ENCODE measurements at places on chromosomes 11 and 22.

DNA sequence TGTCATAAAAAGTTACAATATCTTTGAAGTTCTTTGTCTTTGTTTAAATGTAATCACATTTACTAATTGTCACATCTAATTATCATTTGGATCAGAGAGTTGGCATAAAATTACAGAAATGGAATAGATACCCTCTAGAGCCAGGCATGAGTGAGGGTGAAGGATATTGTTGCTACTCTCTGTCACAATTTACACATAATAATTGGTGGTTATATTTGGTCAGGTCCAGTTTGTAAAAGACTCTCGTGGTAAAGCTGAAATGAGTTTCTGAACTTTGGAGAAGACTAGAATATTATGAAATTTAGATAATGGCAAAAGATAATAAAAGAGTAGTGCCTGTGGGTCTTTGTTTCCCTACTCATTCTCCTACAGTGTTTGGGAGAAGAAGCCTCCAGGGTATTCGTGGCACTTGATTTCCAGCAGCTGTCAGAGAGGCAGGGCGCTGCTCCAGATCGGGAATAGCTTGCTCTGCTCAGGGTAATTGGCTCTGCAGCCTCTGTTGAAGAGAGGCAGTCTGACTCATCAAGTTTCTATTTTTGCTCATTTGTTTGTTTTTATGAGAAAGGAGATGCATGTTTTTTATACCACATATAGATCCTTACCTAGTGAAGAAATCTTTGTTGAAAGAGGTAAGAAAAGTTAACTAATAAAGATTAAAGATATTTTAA lies 349.9 kb downstream of the CNTN5 start:
- DNase-seq = no peak

- peak; percentile 13 for DNase-seq
Measured at GRCh38 chr11:17978553-17979287, 34.1 kb downstream of the SERGEF start.

- DNase-seq = no peak
Measured at GRCh38 chr11:94511932-94512781, at the start of gene C11orf97. TSS of gene C11orf97 (plus strand) at chr11:94512461. CDS start at chr11:94512529, 68 bp downstream.

DNA sequence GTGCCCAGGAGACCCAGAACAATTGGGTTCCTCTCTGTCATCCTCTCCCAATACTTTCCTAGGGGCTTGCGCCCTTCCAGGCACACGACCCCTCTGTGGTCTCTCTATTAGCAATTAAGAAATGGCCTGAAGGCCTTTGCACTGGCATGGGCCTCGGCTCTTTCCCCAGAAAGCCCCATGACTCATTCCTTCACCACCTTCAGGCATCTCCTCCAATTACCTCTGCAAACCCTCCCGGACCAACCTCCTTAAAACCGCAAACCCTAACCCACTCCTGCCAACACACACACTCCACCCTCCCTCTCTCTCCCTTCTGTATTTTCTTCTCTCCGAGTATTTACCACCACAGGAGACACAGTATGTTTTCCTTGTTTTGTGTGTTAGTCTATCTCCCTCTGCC lies 36.7 kb downstream of the LARGE1 start:
- DNase-seq = no peak

DNA sequence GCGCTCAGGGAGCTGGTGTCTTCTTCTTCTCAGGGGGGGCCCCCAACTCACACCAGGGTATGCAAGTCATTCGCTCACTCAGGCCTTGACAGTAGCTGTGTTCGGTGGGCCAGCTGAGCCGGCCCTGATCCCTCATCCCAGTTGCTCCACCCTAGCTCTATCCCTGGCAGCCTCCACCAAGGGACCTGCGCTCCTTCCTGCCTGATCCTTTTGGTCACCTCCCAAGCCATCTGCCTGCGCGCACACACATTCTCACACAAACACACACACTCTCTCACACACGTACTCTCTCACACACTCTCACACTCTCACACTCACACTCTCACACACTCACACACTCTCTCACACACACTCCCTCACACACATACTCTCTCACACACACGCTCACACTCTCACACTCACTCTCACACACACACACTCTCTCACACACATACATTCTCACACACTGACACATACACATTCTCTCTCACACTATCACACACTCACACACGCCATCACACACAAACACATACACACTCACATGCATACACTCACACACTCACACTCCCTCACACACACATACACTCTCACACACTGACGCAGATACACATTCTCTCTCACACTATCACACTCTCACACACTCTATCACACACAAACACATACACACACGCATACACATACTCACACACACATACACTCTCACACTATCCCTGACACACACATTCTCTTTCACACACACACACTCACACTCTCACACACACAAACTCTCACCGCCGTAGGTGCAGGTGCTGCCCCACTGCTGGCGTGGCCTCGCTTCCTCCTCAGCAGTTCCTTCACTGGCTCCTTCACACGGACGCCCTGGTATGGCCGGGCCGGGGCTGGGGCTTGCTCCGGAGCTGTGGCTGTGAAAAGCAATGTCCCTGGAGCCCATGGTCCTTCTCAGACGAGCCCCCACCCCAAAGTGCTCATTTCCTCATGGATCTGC lies 20.8 kb downstream of the POU2AF1 start:
- DNase-seq = no peak

GRCh38 chr11:117705866-117706265 lies 91.2 kb downstream of the DSCAML1 start:
- DNase-seq = no peak

DNA sequence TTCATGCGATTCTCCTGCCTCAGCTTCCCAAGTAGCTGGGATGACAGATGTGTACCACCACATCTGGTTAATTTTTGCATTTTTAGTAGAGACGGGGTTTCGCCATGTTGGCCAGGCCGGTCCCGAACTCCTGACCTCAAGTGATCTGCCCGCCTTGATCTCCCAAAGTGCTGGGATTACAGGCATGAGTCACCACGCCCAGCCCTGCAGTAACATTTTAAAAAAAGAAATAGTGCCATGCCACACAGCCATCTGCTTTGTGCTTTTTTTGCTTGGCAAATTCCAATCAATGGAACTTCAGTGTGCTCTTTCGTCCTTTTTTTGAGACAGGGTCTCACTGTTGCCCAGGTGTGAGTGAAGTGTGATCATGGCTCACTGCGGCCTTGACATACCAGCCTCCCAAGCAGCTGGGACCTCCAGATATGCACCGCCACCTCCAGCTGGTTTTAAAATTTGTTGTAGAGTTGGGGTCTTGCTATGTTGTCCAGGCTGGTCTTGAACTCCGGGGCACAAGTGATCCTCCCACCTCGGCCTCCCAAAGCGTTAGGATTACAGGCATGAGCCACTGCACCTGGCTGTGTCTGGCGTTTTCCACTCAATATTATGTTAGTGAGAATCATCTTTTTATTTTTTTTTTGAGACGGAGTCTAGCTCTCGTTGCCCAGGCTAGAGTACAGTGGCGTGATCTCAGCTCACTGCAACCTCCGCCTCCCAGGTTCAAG lies 1.8 kb upstream of the CHADL start:
- DNase-seq = no peak

DNA sequence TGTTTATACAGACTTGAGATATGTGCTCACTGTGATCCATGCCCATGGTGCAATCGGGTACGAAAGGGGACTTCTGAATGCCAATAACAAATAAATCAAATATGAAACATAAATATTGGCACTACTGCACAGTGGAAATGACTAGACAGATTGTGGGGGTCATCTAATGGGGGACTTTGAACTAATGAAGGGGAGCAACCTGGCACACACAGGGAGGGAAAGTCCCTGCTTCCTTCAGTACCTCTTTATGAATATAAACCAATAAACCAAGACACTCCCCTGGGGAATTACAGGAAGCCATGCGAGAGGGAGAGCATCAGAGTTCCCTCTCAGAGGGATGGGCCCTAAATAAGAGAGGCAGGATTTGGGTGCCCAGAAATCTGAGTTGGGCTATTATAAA lies 21.1 kb downstream of the MIF start:
- DNase-seq = no peak

- no peak for DNase-seq
Measured at GRCh38 chr11:32006799-32007388, 84.0 kb upstream of the RCN1 start.

- no peak for DNase-seq
Measured at GRCh38 chr11:41716862-41717261, 257.4 kb upstream of the LRRC4C start.

GRCh38 chr11:65558930-65559509 lies 861 bp upstream of the LTBP3 start:
- DNase-seq = no peak

- no peak for DNase-seq
Measured at GRCh38 chr11:134958870-134959269, 546.8 kb upstream of the B3GAT1 start.

GRCh38 chr11:85847436-85847835 lies 7.7 kb upstream of the CCDC83 start:
- DNase-seq = no peak

DNA sequence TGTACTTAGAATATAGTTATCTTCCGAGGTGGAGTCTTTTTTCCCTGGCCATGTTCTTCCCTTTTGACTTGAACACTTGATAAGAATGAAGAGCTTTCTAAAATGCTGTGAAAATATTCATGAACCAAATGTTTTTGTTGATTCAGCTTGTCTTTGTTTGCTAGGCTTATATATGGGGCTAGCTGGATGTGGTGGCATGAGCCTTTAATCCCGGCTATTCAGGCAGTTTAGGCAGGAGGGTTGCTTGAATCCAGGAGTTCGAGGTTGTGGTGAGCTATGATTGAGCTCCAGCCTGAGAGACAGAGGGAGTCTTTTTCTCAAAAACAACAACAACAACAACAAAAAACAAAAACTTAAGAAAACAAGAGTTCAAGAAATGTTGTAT lies 23.1 kb downstream of the CBL start:
- DNase-seq = no peak

- DNase-seq = no peak
Measured at GRCh38 chr11:94521684-94522083, 9.4 kb downstream of the C11orf97 start.

DNA sequence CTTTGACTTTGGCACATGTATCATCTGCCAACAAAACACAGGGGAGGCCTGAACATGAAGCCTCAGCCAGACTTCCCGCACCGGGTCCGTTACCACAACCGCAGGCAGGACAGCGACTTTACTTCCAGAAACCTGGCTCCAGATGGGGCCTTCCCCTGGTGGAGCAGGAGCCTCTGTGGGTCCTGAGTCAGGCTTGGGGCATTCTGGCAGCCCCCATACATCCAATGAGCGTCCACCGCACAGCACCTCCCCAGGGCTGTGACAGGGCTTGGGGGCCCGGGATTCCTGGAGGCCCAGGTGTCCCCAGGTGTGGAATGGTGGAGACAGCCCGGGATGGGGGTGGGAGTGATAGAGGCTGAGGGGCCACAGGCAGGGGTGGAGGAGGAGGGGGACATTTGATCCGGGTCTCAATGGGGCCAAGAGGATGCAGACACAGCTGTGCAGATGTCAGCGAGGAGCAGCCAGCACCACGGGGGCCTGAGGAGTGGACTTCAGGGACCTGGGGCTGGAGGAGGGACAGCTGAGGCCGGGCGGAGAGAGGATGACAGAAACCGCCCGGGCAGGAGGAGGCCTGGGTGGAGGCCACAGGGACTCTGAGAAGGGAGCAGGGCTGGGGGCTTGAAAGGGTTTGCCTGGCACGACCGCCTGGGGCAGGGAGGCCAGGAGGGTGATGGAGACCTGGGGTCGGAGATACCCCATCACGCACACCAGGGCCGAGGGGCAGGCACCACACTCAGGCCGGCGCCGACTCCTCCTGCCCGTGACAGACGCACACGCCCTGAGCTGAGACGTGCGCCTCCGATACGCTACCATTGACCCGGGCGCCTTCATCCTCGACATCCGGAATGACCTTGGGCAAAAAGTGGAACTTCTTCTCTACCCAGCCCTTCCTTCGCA lies 8.6 kb downstream of the TTLL8 start:
- DNase-seq = no peak

DNA sequence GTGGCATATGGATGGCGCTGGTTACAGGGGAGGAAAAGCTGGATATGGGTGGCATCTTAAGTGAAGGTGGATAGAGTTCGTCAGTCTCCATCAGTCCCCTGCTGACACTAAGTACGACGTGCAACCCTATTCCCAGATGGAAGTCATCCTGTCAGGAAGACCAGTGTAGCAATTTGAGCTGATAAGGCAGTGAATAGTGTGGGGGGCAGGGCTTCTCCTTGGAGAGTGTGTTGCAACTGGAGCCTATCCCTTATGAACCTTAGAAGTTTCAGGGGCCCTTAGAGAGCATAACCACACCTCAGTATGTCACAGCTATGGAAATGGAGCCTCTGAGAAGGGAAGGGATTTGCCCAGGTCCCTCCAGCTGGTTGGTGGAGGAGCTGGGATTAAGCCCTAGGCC lies 36.1 kb upstream of the ANKK1 start:
- no peak for DNase-seq

- DNase-seq = no peak
Measured at GRCh38 chr11:85089654-85090053, 537.5 kb downstream of the DLG2 start.

DNA sequence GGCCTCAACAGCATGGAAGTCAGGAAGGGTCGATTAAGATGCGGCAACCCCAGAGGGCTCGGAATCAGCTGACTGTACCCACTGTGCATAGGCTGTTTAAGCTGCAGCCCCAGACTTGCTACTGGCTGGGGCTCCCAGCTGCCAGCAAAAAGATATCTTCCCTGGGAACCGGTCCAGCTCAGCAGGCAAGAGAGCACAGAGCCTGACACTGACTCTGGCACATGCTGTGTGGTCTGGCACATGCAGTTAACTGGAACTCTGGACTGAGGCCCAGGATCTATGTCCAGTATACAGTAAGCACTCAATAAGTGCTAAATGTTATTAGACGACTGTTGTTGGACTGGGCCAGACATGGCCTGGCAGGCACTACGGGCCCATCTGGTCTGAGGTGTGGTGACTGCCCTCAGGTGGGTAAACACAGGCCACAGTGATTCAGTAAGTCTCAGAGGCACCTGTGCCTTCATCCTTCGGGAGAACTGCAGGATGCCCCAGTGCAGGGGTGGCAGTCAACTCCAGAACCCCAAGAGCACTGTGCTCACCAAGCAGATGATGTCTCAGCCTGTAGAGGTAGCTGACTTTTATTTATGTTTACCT lies 87.6 kb downstream of the LARGE1 start:
- no peak for DNase-seq

DNA sequence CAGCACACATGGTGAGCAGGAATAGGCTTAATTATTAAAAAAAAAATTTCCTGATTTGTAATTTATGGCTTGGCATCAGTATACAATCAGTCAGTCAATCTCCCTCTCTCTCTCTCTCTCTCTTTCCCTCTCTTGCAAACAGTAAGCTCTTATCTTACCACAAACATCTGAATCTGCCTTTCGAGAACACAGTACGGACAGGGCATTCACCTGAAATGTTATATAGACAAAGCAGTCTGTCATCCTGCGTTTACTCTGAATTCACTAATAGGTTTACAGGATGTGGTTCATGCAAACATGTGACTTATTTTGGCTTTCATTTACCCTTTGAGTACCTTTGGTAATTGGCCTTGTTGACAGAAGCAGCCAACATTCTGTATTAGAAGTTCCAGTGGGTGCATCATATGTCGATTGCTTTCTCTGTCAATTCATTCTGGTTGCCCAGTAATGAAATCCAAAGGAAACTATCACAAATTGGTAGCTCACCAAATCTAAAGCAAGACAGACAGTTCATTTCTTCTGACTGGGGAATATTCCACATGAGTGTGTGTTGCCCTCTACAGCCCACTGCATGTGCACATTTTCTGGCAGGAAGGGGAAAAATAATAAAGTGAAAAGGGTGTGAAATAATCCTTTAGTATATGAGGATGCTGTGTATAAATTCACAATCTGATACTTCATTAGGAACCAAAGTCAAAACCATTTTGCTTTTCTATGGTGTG lies 1058.2 kb downstream of the LRRC4C start:
- no peak for DNase-seq

All from stimulated activated CD4-positive, alpha-beta T cell treated with anti-CD3 and anti-CD28 coated beads, TNF-alpha, amount 100 ng/mL, for 24 hours (primary cell).